ENCODE measurements at places on chromosomes 5 and 9.

- no peak for DNase-seq
Measured at GRCh38 chr5:170503990-170504596, at the start of gene KCNIP1. KCNIP1 (plus strand) TSS chr5:170504020.

- DNase-seq = no peak
Measured at GRCh38 chr9:109269081-109269480, 51.8 kb downstream of the EPB41L4B start.

- DNase-seq = no peak
Measured at GRCh38 chr9:105360344-105360743, 87.5 kb upstream of the FSD1L start.

DNA sequence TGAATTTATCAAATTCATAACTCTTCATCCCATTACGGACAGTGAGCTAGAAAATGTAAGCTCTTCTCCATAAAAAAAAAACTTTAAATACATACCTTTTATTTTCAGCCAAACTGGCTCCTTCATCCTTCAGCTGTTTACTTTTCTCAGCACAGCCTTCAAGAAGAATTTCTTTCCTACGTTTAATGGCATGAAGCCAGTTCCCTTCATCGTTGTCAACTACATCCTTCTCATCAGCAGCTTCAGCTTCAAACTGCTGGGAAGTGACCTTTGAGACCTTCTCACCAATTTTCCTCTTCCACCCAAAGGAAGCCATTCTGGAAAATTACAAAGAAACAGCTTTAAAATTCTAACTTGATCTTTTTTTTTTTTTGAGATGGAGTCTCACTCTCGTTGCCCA is 9.1 kb downstream of the TTC33 start:
- DNase-seq = no peak

GRCh38 chr9:136088481-136088938 is 6.6 kb downstream of the NACC2 start:
- no peak for DNase-seq

DNA sequence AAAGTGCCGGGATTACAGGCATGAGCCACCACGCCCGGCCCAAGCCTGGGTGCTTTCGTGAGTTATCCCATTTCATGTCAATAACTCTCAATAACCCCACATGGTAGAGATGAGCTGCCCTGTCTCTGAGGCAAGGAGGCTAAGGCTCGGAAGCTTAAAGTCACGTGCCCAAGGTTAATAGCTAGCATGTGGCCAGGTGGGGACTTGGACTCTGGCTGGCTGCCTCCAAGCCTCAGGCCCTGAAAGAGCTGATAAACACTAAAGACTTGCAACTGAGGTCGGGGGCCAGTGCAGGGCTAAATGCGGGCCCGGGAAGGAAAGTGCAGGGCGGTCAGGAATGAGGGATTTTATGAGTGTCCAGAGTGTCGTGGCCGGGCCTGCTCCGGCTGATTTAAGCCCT is 30.9 kb upstream of the BARHL1 start:
- no peak for DNase-seq

DNA sequence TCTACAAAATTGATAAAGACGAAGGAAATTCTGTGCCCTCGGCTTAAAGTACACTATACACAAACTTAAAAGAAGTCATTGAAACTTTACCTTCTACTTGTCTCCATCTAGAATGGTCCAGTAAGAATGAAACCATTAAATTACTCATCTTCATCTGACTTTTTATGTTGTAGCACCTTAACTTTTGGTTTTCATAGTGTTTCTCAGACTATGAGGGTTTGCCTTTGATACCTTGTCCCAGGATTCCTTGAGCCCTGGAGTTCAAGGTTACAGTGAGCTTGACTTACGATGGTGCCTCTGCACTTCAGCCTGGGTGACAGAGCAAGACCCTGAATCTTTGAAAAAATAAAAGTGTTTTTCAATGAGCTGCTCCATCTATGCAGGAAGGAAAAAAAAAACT is 132.2 kb downstream of the CDC42SE2 start:
- no peak for DNase-seq

DNA sequence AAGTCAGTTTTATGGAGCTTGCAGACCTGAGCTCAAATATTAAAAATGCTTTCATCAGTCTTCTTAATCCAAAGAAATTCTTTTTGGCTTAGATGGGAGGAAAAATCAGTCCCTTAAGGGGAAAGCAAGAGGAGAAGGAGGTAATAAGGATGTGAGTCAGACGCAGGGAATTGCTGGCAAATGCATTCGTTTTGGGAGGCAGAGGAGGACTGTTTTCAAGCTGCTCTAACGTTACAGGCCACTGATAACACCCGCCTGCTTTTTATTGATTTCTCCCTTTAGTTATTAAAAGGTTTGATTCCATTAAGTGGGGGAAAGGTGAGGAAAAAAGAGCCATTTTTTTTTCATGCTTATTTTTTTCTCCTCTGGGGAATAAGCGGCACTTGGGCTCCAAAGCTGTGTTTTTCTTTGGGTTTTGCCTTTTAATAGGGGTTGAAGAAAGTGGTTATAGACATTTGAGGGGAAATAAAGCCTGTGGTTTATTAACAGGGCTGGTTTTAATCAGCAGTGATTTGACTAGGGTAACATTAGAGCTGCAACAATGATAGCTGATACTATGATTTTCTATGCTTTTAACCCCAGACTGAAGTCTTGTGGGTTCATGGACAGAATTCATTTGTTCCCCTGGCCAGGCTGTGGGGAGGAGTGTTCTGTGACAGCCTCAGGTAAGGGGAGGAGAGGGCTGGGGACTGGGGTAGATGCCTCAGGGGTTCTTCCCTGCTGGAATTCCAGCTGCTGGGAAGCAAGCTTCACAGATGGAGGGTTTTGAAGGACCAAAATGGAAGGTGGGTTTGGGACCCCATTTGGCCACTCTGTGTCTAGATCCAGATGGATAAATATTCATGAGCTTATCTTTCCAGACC is 225.2 kb downstream of the GAS1 start:
- no peak for DNase-seq

DNA sequence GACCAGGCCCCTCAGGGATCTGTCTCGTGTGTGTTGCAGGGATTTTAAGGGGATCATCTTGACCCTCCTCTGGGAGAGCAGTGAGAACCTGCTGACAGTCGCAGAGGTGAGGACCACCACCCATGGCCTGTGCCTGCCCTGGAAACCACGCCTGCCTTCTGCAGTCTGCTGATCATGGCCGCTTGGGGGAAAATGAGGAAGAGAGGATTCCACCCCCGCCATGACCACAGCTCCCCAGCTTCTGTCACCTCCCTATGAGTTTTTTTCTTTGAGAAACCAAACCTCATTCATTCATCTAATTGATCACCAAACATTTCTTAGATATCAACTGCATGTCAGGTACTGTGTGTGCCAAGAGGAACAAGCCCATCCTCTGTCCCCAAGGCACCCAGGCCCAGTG is 46.3 kb upstream of the TDRD7 start:
- DNase-seq = no peak

DNA sequence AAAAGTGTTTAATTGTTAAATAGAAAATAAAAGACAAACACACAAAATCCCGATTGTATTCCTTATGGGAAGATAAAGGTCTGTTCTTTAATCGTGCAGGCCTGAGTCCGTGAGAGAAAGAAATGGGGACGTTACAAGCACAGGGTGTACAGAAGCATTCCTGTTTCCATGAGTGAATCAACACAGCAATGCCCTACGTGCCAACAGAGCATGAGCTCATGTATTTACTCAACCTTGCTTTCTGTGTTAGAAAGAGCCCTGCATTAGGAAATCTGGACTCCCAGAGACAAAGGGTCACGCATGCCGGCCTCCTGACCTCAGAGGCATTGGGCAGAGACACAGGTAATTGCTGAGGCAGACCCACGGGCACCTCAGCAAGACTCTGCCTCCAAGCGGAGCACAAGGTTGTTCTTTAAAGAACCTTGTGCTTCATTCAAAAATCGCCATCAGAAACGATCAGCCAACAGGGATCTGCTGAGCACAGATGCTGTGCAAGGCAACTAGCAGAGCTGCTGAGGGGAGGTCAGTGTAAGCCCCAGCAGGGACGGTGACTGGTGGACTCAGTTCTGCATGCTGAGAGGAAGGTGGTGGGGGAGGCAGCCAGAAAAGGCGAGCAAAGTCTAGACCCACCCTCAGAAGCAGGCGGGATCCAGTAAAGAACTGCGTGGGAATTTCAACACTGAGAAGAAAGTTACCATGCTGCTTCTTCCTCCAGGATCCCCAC is 101.0 kb downstream of the TLE1 start:
- DNase-seq = no peak

- DNase-seq = no peak
Measured at GRCh38 chr9:27437652-27438373, 86.3 kb upstream of the IFNK start.

DNA sequence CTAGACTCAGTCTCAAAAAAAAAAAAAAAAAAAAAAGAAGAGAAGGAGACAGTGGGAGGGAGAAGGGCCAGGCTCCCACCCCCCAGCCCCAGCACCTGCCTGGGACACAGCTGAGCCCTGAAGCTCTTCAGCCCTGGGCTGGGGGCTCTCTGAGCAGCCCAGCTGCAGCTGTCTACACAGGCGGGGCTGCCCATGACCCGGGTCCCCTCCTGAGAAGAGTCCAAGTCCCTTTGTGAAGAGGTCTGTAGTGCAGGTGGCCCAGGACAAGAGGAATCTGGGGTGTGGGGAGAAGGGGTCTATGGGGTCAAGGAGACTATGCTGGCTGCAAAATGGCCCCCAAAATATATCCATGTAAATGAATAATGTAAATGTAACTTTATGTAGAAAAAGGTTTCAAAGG is 6.7 kb upstream of the LCN2 start:
- no peak for DNase-seq

- DNase-seq = no peak
Measured at GRCh38 chr5:93476251-93476742, 104.7 kb downstream of the NR2F1-AS1 start.
